ENCODE measurements at places on chromosomes 7 and 10.

DNA sequence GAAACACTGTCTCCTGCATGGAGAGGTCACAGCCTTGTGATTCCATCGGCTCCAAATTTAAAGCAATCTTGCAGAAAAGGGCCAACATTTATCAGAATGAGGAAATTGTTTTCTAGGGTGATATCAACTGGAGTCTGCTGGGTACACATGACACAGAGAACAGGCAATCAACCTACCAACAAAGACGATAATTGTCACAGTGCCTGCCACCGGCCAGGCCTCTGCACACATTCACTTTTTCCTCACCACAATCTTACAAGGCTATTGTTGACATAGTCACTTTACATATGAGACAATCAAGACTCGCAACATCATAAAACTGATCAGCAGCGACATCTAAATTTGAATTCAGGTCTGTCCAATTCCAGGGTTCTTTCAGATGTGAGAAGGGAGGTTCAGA is 189.4 kb downstream of the KCNMA1 start:
- no peak for DNase-seq

DNA sequence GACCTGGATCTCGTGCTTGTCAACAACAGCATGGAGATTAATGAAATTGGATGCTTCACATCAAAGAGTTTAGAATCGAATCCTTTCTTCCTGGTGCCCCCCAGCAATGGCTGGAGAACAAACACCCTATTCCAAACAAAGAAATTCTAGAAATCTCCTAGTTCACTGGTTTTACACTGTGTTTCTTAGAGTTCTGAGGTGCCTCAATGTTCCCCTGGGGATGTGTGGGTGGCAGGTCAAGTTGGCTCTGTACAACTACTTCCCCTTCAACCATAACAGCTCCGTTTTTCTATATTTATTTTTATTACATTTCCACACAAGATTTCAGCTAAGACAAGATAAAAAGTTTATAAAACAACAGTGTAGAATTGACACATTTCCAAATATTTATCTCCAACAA is 22.5 kb downstream of the CH25H start:
- no peak for DNase-seq

GRCh38 chr7:137895301-137896221 is 48.8 kb upstream of the DGKI start:
- no peak for DNase-seq

DNA sequence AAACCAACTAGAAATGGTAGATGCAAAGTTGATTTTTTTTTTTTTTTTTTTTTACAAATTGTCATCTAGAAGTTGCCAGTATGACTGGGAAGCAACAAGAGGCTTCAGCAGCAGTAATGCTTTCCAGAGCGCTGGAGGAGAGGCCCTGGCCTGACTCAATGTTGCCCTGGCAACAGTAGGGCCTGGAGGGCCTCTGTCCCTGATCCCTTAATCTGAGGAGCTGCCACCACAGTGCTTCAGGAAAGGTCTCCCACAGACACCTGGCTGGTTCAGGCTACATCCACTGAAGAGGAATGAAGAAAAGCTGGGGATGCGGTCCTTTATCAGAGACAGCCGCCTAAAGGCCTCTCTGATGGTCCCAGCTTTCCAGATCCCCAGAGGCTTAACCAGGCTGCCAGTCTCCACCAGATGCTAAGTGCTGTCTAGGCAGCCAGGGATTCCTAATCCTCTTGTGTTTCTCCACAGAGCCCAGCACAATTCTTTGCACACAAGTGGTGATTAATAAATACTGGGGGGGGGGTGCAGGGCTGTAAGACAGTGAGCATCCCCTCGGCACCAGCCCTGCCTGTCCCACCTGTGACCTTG is 33.7 kb downstream of the ZNF777 start:
- no peak for DNase-seq

DNA sequence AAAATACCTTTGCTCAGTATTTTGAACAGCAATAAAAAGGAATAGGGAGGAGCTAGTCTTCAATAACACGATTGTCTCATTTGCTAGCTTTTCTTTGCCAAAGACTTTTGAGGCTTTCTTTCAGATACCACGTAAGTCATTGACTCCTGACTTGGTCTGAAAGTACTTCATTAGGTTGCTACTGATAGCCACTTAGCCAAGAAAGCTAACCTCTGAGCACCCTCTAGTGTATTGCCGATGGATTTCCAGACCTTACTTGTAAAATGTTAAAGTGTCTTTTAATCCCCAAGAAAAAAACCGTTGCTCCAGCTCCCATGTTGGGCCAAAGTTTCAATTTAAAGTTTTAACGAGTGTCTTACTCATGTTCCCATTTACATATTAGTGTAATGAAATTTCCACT is 63.4 kb upstream of the STRIP2 start:
- DNase-seq, result no peak

- no peak for DNase-seq
These were observed 38.4 kb downstream of the STAM start for GRCh38 chr10:17682236-17682946.

DNA sequence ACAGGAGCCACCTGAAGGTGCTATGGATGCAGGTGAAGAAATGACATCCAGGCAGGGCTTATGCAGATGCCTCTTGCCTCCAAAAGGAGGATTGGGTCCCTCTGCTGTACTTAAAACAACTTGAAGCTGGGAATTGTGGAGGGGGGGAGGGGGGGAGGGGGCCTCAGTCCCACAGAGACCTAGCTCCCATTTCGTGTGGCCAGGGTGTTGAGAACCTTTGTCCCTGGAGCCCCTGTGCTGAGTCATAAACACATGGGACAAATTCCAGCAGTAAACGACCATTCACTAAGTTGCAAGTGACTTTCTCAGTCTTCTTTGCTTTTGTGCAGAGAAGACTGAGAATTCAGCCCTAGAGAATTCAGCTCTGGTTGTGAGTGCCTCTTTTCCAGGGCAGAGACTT is 96.5 kb upstream of the PODXL start:
- DNase-seq, result no peak

DNA sequence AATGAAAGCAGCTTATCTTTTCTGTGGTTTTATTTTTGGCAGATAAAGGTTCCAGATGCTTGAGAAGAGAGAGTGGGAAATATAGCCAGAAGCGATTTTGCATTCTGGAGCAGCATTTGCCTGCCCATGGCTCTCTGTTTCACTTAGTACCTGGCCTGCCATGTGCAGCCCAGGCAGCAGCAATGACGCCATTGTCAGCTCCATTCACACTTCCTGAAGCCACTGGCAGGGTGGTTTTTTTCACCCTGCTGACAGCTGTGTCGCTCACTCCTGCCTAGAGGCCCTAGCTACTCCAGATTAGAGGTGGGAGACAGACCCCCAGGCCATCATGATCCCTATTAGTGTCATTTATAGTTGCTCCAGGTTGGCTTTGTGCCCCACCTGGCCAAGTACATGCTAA is 30.1 kb upstream of the NEUROD6 start:
- no peak for DNase-seq

GRCh38 chr10:5484205-5484604 is 15.2 kb downstream of the CALML5 start:
- DNase-seq, result no peak

DNA sequence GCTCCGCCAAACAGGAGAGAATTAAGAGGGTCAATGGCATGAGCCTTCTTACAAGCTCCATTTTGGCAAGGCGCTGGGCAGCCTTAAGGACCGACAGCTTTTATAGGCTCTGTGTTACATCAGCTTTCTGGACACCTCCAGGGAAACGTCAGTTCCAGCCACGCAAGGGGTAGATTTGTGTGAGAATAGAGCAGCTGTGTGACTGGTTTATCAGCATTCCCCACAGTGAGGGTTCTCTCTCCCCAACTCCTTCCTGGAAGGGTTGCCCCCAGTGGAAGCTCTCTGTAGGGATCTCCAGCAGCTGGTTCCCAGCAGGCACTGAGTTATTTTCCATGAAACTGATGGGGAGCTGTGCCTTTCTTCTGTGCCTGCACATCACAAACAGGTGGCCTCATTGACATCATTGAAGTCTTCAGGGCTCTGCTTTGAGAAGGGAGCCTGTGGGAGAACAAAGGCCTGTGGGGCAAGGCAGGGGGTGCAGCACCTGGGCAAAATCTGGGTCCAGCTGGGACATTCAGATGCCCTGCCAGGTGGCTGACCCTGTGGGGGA is at the start of gene CUZD1:
CUZD1 (minus strand) TSS at position 75 of the 550 bp plus-strand sequence; CDS start at position 61, 14 bp downstream.
- DNase-seq, result no peak

DNA sequence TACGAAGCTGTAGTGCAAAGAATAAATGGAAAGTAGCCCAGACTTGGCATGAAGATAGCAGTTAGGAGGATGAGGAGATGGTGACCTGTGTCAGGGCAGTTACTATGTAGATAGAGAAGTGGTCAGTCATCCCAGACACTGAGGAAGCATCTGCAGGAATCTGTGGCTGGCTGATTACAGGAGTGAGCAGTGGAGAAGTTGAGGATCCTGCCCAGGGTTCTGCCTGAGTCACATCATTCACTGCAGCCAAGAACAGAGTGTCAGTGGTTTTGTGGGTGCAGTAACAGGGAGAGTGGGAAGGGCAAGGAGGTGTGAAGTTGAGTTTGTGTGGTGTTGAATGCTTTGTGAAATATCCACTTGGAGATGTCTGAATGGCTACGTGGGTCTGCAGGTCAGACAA is 676.4 kb upstream of the NRP1 start:
- no peak for DNase-seq

- DNase-seq, result no peak
These were observed 101.5 kb downstream of the SLC25A40 start for GRCh38 chr7:87774690-87775089.

- no peak for DNase-seq
These were observed 15.8 kb downstream of the TSPAN12 start for GRCh38 chr7:120842121-120842621.

DNA sequence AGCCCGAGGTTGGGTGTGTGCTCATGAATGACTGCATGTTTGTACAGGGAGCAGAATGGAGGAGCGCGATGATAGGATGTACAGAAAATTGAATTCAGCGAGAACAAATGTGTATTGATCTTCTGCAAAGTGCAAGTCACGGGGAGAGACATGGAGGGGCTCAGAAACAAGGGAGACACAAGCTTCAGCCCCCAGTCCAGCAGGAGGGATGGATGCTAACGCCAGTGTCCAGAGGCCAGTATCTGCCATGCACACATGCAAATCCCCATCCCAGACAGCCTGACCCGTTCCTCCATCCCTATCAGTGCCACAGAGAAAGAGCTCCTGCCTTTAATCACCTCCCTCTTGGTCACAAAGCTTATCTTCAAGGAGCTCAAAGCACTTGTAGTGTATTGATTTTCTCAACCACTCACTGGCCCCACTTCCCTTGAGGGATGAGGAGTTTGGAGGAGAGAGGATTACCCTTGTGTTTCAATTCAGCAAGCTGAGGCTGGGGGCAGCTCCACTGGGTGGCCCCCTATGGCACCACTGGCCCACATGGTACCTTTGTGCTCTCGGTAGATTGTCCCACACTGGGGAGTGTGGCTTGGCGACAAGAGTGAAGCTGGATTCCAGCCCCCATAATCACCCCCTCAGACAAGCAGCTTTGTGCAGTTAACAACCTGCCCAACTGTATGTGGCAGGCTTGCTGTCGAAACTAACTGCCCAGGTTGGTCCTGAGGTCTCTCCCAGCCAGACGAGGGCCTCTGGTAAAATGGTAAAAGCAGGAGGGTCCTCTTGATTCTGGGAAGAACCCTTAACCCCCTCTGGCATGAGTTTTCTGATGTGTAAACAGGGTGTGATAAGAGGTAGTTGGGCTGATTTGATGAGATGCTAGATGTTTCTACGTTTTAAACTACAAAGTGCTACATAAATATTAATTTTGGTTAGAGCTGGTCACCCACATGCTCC is 151.6 kb upstream of the UNC5B start:
- DNase-seq, result no peak

GRCh38 chr7:51139796-51140195 is 176.8 kb downstream of the COBL start:
- DNase-seq, result no peak

- DNase-seq, result no peak
These were observed 48.0 kb upstream of the MSRB2 start for GRCh38 chr10:23047201-23048050.

- DNase-seq, result no peak
These were observed 19.8 kb upstream of the SLC29A3 start for GRCh38 chr10:71299071-71299785.

DNA sequence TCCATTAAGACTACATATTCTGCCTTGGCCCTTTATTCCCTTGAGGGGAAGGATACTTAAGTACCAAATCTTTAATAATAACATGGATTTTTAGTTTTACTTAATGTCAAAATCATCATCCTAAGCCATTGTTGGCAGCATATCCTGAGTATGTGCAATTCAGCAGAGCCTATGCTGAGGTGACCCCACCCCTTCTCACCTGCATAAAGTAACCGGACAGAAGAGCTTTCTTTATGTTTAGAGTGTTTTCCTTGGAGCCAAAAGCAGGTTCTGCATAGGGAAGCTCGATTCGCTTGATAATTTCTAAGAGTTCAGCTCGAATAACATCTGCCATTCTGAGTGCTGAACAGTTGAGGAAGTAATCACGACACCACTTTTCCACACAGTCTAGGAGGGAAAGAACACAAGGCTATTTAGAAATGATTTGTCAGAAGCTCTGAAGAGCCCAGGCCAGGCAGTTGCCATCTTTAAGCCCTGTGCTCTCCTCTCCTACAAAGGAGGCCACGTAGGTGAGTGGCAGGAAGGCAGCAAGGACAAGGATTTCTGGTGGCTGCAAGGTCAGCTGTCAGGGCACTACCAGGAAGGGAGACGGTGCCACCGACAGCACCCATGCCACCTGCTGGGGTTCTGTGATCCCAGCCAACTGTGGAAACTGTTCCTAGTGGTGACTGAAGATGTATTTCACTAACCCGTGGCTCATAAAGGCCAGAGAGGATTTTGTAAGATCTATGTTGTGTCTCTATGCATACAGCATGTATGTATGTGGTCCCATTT is 15.6 kb downstream of the BCCIP start:
- no peak for DNase-seq

DNA sequence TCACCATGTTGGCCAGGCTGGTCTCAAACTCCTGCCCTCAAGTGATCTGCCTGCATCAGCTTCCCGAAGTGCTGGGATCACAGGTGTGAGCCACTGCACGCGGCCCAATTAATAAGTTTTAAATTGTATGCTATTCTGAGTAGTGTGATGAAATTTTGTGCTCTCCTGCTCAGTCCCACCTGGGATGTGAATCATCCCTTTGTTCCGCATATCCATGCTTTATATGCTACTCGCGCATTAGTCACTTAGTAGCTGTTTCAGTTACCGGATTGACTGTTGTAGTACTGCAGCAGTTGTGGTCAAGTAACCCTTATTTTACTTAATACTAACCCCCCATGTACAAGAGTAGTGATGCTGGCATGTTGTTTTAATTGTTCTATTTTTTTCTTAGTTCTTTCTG is 47.3 kb upstream of the OIT3 start:
- no peak for DNase-seq

GRCh38 chr7:126803060-126803665 is 449.6 kb downstream of the GRM8 start:
- DNase-seq, result peak; percentile 25

GRCh38 chr7:50697748-50698147 is 84.9 kb downstream of the GRB10 start:
- DNase-seq, result no peak

Data from femur (tissue), 1 donor.